ENCODE measurements at places on chromosomes 1 and 21.
A peak's percentile ranks its signal among the peaks of the same experiment; 100 is the strongest.

GRCh38 chr1:173297798-173298391 is 90.8 kb upstream of the TNFSF4 start:
- no peak for DNase-seq

GRCh38 chr1:152458384-152459185 is 44.5 kb upstream of the CRNN start:
- DNase-seq, result peak; percentile 87

- DNase-seq, result no peak
These were observed 760 bp downstream of the PEX14 start for GRCh38 chr1:10475510-10475909.

DNA sequence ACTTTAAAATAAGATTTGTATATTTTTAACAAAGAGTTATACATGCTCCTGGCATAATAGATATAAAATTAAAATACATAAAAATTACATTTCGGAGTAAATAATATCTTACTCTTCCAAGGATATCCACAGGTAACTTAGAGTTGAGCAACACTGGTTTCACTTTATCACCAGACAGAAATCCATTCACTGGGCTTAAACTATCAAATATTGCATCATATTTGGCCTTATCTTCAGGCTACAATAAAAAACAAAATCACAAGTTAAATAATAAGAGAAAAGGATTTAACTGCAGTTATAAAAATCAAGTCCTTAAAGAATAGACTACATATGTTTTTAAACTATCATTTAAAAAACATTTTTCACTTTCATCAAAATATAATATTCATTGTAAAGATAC is 55.5 kb downstream of the EPS15 start:
- no peak for DNase-seq

- no peak for DNase-seq
These were observed 7.4 kb upstream of the EDEM3 start for GRCh38 chr1:184761969-184762485.

- DNase-seq, result peak; percentile 51
These were observed 26.5 kb upstream of the PLA2G2C start for GRCh38 chr1:20212685-20213331.

DNA sequence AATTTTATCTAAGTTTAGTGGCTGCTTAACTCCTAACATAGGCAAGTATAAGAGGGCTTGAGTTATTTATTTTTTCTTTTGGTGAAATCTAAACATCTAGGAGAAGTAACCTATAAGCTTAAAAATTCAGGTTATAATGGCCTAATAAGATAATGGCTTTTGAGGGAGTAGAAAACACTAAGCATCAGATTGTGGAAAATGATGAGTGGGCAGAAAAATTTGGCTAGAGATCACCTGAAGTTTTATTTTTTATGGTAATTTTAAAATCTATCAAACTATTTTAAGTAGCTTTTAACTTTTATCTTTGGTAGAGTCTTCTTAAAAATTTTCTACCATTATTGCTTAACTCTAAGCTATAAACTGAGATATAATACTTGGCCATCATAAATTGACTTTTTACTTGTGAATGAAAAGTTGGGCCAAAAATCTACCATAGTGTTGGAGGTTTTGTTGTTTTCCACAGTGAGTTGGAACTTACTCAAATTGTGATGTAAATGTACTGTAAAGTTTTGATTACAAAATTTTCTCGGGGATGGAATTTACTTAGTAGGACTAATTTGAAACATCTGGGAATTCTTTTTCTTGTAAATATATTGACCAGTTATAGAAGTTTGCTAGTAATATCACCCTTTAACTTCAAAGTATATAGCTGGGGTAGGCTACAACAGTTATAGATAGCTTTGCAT is 63.9 kb downstream of the USP25 start:
- DNase-seq, result peak; percentile 56

DNA sequence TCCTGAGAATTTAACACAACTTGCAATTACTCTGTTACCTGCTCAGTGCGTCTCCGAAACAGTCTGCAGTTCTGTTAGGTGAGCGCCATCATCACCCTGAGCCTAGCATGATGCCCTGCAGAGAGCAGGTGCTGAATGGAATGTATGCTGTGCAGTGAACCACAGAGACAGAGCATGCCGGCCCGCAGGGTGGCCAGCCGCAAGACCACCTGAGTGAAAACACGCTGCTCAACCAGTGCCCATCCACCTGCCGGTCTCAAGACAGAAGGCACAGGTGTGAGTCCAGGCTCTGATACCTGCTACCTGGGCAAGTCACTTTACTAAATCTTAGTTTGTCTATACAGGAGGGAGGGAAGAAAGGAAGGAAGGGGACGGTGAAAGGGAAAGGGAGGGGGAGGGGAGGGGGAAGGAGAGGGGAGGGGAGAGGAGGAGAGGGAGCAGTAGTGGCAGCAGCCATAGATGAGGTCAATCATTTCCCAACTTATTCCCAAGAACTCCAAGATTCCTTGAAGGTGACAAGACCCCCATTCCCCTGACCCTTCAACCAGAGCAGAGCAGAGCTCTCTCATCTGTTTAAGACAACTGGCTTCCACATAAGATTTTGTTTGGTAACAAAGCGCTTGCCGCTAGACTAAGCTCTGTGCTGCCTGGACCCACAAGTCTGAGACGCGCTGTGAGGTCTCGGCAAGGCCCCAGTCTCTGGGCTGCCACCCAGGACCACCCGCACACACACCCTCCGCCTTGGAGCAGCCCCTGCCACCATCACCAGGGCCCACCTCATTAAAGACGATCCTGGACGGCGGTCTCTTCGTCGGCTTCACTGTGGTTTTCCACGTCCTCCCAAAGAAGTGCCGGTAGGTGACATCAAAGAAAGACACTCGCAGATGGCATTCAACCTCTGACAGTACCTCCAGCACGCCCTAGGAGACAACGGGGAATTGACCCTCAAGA is 14.5 kb downstream of the NPHP4 start:
- DNase-seq, result no peak

GRCh38 chr1:6367381-6368012 is 26.1 kb downstream of the ACOT7 start:
- DNase-seq, result no peak

Data from choroid plexus epithelial cell (primary cell).